Activated CD8-positive, alpha-beta memory T cell treated with anti-CD3 and anti-CD28 coated beads, Interleukin-2, amount 10 ng/mL, durations not matched to agents 7 days and 5 days (primary cell): ENCODE measurements at places on chromosomes 13 and 19.

DNA sequence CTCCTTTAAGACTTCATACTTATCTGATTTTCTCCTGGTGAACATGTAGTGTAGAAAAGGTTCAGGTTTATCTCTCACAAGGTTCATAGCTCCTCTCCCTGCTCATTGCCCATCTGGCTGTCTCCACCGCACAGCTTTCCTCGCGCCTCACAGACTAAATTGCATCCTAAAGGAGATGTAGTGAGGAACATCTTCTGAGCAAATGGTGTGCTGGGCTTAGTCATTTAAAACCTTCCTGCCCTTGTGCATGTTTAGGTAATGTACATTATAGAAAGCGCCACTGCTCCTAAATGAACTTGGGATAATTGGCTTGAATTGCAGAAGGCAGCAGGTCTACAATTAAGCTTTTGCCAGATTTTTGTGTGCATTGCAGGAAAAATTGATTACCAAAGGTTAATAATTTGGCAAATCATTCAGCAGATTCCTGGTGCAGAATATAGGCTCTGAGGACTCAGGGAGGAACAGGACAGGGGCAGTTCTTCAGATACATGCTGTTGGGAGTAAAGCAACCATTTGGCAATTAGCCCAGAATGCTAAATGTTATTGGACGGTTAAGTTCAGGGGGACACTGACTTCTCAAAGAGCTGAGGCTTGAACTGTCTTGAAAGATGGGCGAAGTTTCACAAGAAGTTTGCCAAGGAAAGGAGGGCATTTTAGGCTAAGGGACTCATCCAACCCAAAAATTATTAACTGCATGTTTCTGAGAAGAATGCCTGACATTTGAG is 108.4 kb upstream of the CLDN10 start:
- no peaks in the 10 kb centered on the region for H3K4me1 ChIP-seq
- H3K27ac ChIP-seq = no peak overlapping the region
- H3K36me3 ChIP-seq = no peaks in the 10 kb centered on the region

GRCh38 chr19:50702158-50702870 is 17.3 kb downstream of the SHANK1 start:
- H3K27me3 ChIP-seq = peaks cover 11% of the 10 kb centered on the region
- no peaks in the 10 kb centered on the region for H3K4me1 ChIP-seq
- H3K27ac ChIP-seq = no peak overlapping the region
- no peak overlapping the region for H3K4me3 ChIP-seq
- no peak for DNase-seq

DNA sequence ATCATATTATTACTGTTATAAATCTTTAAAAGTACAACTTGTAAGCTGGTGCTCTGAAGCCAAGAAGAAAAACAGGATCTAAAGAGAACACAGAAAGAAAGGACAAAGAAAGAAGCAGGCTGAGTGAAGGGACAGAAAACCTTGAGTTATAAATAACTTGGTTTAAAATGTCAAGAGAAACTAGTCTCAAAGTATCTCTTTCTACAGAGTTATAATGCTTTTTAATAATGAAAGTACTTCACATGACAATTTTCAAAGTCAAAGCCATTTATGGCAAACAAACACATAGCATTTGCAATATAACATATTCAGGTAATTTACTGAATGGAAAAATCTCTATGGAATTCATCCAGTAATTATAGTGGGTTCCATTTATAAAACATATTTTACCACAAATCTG is 33.4 kb downstream of the CAB39L start:
- H3K27me3 ChIP-seq = peaks cover 2% of the 10 kb centered on the region
- no peak for DNase-seq
- H3K4me3 ChIP-seq = no peak overlapping the region
- H3K27ac ChIP-seq = no peak overlapping the region

DNA sequence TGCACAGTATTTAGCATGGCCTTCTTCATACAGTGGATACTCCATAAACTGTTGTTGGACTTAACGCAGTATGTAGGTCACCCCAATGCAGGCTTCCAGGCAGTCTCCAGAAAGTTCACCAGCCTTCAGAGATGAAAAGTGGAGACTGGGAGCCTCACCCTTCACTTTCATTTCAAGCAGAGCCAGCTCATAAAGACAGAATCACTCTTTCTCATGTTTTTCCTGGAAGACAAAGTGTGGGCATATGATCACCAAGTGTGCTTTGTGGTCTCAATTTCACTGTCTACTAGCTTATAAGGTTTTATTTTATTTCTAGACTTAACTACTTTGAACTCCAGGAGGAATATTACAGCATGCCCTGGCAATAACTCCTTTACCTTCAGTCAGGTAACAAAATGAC is 26.3 kb upstream of the TNFSF11 start:
- H3K4me1 ChIP-seq = peaks cover 21% of the 10 kb centered on the region
- peaks cover 2% of the 10 kb centered on the region for H3K36me3 ChIP-seq
- H3K27me3 ChIP-seq = peaks cover 2% of the 10 kb centered on the region
- H3K4me3 ChIP-seq = no peak overlapping the region
- no peak for DNase-seq

- no peak for DNase-seq
- peaks cover 11% of the 10 kb centered on the region for H3K4me1 ChIP-seq
- peaks cover 16% of the 10 kb centered on the region for H3K36me3 ChIP-seq
- no peaks in the 10 kb centered on the region for H3K27me3 ChIP-seq
- H3K27ac ChIP-seq = no peak overlapping the region
Observed at GRCh38 chr13:110641055-110642015, 26.0 kb downstream of the NAXD start.

- peaks cover 8% of the 10 kb centered on the region for H3K36me3 ChIP-seq
- DNase-seq = no peak
- no peak overlapping the region for H3K4me3 ChIP-seq
- no peaks in the 10 kb centered on the region for H3K27me3 ChIP-seq
- peaks cover 33% of the 10 kb centered on the region for H3K4me1 ChIP-seq
- H3K27ac ChIP-seq = no peak overlapping the region
Observed at GRCh38 chr13:110617321-110618072, 2.2 kb downstream of the NAXD start.

- peaks cover 32% of the 10 kb centered on the region for H3K27me3 ChIP-seq
- no peak for DNase-seq
- no peak overlapping the region for H3K4me3 ChIP-seq
- H3K36me3 ChIP-seq = no peaks in the 10 kb centered on the region
Observed at GRCh38 chr13:52906122-52906903, 57.9 kb upstream of the PCDH8 start.

GRCh38 chr19:42965176-42965575 is 28.2 kb upstream of the PSG7 start:
- no peaks in the 10 kb centered on the region for H3K36me3 ChIP-seq
- no peaks in the 10 kb centered on the region for H3K27me3 ChIP-seq
- no peaks in the 10 kb centered on the region for H3K4me1 ChIP-seq
- no peak overlapping the region for H3K27ac ChIP-seq
- no peak for DNase-seq

DNA sequence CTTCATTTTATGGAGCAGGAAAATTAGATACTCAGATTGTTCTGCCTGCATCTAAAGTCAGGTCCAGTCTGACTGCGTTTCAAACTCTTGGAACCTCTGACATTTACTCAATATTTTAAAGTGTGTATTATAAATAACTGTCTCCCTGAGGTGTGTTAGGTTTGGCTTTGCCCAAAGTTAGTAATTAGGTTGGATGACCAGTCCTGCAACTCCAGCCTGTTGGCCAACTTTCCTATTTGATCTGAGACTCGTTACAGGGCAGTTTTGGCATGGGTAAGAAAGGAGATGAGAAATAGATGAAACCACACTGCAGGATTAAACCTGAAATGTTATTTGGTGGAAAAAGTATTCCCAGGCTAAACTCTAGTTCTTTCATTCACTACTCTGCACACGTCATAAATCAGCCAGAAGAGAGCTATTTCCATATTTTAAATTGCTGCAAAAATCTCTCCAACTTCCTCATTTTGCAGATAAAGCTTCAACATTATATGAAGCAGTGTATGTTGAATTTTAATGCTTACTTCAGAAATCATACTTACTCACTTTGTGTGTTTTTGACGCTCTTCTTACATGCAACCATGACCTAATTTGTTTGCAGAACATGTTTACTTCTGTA is 357.1 kb downstream of the DCT start:
- no peak overlapping the region for H3K27ac ChIP-seq
- H3K36me3 ChIP-seq = no peaks in the 10 kb centered on the region
- no peak overlapping the region for H3K4me3 ChIP-seq

DNA sequence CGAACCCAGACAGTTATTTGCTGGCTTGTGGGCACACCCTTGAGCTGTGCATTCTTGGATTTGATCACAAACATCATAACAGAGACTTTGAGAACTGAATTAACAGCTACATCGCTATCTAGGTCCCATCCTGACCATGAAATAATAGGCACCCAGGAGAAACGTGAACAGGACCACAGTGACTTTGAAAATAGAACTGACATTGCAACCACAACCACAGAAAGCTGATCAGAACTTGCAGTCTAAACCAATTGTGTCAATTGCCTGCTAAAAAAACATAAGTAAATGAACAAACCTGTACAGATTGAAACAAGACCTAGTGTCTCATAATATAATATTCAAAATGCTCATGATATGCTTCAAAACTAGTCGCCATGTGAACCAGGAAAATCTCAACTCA is 18.3 kb upstream of the KATNAL1 start:
- peaks cover 14% of the 10 kb centered on the region for H3K4me1 ChIP-seq
- no peak overlapping the region for H3K4me3 ChIP-seq
- peaks cover 2% of the 10 kb centered on the region for H3K36me3 ChIP-seq

DNA sequence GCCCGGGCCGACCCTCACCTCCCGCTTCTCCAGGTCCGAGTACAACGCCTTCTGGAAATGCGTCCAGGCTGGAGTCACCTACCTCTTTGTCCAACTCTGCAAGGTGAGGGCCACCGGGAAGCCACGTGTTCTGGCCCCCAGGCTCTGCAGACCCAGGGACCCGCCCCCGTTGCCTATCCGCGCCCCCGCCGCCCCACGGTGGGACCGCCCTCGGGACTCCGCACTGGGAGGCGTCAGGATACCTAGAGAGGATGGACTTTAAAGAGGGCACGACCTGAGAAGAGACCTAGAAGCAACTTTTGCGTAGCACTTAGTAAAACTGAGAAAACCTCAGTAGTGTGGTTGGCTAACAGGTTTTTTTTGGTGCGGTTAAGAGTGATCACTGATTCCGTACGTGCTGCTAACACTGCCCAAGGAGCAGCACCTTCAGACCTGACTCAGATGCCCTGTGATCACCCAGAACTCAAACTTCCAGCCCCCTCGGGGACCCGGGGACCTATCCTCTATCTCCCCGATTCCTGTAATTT is 492 bp downstream of the TMEM147 start:
- H3K27ac ChIP-seq = peak overlapping the region; percentile 84
- peaks cover 3% of the 10 kb centered on the region for H3K36me3 ChIP-seq
- H3K4me1 ChIP-seq = peaks cover 30% of the 10 kb centered on the region
- no peaks in the 10 kb centered on the region for H3K27me3 ChIP-seq
- DNase-seq = peak; percentile 79

DNA sequence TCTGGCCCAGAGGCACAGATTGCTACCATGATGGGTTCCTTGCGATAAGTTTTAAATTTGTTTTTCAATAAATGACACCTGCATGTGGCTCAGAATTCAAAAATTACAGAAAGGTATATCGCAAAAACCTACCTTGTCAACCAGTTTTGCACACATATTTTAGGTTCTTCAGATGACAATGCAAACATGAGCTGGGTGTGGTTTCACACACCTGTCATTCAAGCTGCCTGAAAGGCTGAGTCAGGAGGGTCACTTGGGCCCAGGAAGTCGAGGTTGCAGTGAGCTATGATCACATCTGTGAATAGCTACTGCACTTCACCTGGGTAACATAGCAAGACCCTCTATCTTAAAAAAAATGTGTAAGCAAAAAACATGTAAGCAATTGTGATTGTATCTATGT is 56.1 kb downstream of the DNM2 start:
- H3K4me3 ChIP-seq = no peak overlapping the region
- H3K27me3 ChIP-seq = no peaks in the 10 kb centered on the region
- peak; percentile 56 for DNase-seq
- H3K36me3 ChIP-seq = peaks cover 48% of the 10 kb centered on the region
- peaks cover 38% of the 10 kb centered on the region for H3K4me1 ChIP-seq

DNA sequence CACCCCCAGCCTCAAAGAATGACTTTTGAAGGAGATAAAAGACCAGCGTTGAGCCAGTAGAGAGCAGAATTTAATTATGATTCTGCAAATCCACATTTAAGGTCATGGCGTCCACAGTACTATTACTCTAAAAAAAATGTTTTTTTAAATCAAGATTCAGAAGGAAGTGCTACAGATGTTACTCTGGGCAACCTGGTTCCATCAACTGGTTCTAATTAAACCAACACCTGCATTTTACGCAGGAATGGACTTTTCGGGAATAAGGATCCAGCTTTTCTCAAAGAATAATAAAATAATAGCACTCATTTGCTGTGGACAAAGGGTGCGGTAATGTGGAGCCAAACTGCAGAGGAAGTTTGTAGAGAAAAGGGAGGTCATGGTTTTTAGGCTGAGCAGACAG is 62.9 kb upstream of the IPO5 start:
- no peak for DNase-seq
- H3K27ac ChIP-seq = no peak overlapping the region
- H3K4me3 ChIP-seq = no peak overlapping the region
- no peaks in the 10 kb centered on the region for H3K36me3 ChIP-seq

DNA sequence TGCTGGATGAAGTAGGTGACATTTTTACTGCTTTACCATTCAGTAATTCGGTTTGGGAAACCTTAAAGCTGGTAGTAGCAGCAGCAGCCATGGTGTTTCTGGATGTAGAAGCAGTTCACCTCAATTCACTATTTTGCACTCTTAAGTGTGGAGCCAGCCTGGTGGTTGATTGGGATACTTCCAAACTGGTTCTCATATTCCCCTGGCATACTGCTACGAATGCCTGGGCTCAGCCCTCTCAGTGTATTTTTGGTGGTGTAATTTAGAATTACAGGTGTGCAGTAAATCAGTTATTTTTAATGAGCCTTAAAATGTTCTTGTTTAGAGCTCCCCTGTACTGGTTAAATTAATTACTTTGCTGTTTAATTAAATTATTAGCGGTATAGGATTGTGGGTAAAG is 12.4 kb downstream of the HNRNPM start:
- no peak for DNase-seq
- H3K4me1 ChIP-seq = peaks cover 84% of the 10 kb centered on the region
- peaks cover 52% of the 10 kb centered on the region for H3K36me3 ChIP-seq

GRCh38 chr13:53398051-53398450 is 369.4 kb downstream of the OLFM4 start:
- no peak overlapping the region for H3K27ac ChIP-seq
- no peak for DNase-seq
- H3K4me1 ChIP-seq = no peaks in the 10 kb centered on the region
- no peaks in the 10 kb centered on the region for H3K27me3 ChIP-seq

DNA sequence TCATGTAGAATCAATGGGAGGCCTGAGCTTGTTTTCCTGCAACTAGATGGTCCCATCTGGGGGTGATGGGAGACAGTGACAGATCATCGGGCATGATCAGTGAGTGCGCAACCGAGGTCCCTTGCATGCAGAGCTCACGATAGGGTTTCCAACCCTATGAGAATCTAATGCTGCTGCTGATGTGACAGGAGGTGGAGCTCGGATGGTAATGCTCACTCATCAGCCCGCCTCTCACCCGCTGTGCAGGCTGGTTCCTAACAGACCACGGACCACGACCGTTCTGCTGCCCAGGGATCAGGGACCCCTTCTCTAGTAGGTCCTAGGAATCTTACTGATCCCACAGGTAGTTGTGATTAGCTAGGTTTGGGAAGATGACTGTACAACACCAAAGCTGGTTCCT is 23.5 kb upstream of the GARRE1 start:
- no peak overlapping the region for H3K27ac ChIP-seq
- peaks cover 39% of the 10 kb centered on the region for H3K36me3 ChIP-seq
- DNase-seq = no peak
- peaks cover 61% of the 10 kb centered on the region for H3K4me1 ChIP-seq
- H3K4me3 ChIP-seq = no peak overlapping the region
